ENCODE measurements at places on chromosomes 7 and 10. TPM values are rescaled to one million over a fixed set of nuclear protein-coding genes. Genes with fewer than 3 reads are reported as not detected.

Gene NAT16
- not detected for total RNA-seq

Gene MKI67
- total RNA-seq, result 0.55 TPM

DNA sequence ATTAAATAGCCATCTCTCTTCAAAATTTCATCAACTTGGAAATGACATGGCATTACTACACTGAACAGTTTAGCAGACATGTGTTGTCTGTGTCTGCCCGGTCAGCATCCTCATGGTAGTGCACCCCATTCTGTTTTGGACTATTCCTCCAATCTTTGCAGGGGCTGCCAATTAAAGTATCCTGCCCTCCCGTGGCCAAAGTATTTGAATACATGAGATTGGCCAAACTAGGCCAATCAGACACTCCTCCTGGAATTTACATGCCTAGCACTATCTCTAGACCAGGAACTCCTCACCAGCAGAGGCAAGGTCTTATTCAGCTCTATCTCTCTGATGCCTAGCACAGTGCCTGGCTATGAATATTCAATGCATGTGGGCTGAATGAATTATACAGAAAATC lies 4.4 kb downstream of the SHTN1 start:
- no peak overlapping the region for H3K4me3 ChIP-seq
- no peak for DNase-seq
- H3K27ac ChIP-seq, result no peak overlapping the region
- H3K4me1 ChIP-seq, result peaks cover 15% of the 10 kb centered on the region
- H3K36me3 ChIP-seq, result no peaks in the 10 kb centered on the region

DNA sequence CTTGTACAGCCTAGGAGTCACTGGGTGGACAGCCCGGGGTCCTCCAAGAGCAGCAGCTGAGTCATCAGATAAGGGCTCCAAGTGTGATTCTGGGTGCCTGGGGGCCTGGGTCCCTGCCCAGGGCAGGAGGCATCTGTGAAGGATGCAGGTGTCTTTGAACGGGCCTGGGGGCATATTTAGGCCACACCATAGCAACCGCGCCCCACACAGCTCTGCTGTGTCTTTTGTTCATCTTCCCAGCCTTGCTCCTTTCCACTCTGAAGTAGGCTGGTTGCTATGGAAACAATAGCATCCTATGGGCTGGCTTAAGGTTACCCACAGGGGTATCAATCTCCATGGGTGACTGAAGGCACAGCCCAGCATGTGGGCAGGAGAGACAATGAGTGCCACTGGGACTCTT lies 324.7 kb downstream of the TCERG1L start:
- no peaks in the 10 kb centered on the region for H3K36me3 ChIP-seq
- no peaks in the 10 kb centered on the region for H3K4me1 ChIP-seq
- no peak overlapping the region for H3K27ac ChIP-seq
- DNase-seq, result no peak

Gene SEC31B
- 5.3 TPM for total RNA-seq

Gene ABCC2
- total RNA-seq, result 3.9 TPM

Gene DGKI
- total RNA-seq, result 7.6 TPM

DNA sequence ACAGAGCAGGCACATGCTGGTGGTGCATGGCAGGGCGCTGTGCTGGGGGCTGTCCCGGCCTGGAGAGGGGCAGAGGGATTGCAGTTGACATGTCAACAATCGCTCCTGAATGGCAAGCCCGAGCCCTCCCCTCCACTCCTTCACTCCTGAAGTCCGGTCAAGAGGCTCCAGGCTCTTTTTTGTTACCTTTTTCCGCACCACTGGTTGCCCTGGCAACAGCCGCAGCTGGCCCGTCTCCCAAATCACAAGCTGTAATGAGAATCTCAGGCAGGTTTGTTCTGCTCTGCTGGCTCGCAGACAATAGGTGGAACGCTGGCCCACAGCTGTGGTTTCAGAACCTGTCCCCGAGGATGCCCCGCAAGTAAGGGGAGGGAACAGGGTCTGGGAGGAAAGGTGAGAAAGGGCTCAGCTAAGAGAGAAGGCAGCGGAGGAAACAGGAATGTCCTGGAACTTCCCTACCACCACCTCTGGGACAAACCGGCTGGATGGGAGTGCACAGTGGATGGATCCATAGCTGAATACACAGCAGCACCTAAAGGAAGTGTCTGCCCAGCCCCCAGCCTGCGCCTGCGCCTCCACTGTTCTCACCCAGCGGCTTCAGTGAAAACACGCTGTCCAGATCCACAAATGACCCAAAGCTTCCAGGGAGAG lies 58.9 kb downstream of the CALML3 start:
- DNase-seq, result peak; percentile 71
- H3K27ac ChIP-seq, result no peak overlapping the region
- H3K27me3 ChIP-seq, result no peaks in the 10 kb centered on the region
- no peak overlapping the region for H3K4me3 ChIP-seq

All from sigmoid colon (tissue), 7 donors.